Body of pancreas (tissue), 4 donors: ENCODE measurements at places on chromosomes 6 and 20. TPM values are rescaled to one million over a fixed set of nuclear protein-coding genes. Genes with fewer than 3 reads are reported as not detected.

GRCh38 chr20:20210327-20210726 lies 157.6 kb upstream of the INSM1 start:
- H3K27ac ChIP-seq, result no peak overlapping the region
- DNase-seq, result no peak
- H3K4me1 ChIP-seq, result no peaks in the 10 kb centered on the region
- H3K4me3 ChIP-seq, result no peak overlapping the region

- peaks cover 15% of the 10 kb centered on the region for H3K4me1 ChIP-seq
- H3K27me3 ChIP-seq, result no peaks in the 10 kb centered on the region
- H3K36me3 ChIP-seq, result no peaks in the 10 kb centered on the region
Measured at GRCh38 chr6:148760568-148761526, 14.0 kb downstream of the UST start.

DNA sequence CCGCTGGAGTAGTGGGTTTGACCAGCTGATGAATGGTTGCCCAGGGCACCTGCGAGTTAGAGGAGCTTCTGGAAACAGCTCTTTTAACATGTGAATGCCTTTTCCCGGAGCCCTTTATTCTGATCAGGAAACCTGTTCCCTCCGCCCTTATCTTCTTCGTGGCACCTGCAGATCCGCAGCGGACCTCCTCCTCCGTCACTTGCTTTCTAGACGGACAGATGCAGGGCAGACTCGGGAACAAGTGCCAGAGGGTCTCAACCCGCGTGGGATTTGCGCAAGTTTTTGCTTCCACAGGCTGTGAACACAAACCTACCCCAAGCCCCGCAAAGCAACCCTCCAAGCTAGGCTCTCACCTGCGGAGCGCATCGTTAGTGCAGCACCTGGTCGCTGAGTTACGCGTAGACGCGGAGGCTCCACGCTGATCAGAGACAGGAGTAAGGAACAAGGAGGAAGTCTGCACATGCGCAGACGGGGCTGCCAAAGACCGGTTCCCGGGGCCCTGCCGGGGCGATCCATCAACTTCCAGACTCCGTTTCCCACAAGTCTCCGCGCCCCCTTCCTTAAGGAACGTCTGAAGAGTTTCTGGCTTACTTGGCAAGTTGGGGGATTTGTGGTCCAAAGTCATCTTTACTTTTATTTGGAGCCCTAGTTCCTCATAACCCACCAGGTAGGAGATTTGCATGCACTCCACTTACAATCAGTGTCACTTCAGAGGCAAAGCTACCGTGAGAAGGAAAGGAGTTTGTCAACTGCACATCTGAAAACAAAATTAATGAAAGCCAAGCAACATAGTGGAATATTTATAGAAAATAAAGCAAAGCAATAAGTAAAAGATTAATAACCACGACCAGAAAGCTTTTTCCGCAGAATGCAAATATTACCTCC lies 52.7 kb upstream of the ELMO2 start:
- H3K27ac ChIP-seq, result no peak overlapping the region
- no peaks in the 10 kb centered on the region for H3K27me3 ChIP-seq
- no peak overlapping the region for H3K4me3 ChIP-seq
- peak; percentile 81 for DNase-seq
- H3K4me1 ChIP-seq, result peaks cover 6% of the 10 kb centered on the region

The SNX5 gene
- 84.3 TPM for total RNA-seq

DNA sequence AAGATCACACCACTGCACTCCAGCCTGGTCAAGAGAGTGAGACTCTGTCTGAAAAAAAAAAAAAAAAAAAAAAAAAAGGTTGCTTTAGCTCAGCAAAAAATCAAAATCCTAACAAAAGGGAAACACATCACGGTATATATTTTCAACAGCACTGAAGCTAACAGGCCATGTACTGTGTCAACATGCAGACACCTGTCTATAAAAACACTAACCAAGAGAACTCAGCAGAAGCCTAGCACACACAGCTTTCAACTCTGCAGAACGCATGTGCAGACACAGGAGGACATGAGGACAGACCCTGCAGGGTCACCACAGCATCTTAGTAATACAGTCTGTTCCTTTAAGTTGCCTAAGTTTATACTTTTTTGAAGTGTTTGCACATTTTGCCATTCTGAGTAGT lies 13.5 kb downstream of the NINL start:
- no peaks in the 10 kb centered on the region for H3K27me3 ChIP-seq
- no peaks in the 10 kb centered on the region for H3K36me3 ChIP-seq
- H3K27ac ChIP-seq, result no peak overlapping the region
- H3K4me1 ChIP-seq, result no peaks in the 10 kb centered on the region
- no peak overlapping the region for H3K4me3 ChIP-seq

DNA sequence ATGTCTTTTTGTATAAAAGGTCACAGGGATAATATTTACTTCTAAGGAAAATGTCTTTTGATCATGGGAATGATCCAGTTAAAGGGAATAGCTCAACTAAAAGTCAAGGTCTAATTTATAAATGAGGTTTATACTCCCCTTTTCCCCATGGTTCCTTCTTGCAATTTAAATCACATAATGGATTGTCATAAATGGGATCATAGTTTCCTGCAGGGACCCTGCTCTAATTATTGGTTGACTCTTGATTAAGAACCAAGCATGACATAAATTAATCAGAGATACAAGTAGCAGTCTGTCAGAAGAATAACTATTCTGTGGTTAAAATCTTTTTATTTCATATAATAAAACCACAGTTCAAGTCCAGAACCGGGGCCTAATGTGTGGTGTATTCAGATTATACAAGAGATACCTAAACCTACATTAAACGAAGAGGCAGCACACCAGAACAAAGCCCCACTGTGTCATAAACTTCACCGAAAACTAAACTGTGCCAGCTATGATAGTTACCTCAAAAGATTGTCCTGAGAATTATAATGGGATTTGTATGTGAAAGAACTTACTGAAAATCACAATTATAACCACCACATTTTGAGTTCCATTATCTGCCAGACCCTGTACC lies 43.0 kb upstream of the CD83 start:
- no peak for DNase-seq
- peak overlapping the region; percentile 31 for H3K27ac ChIP-seq
- peaks cover 9% of the 10 kb centered on the region for H3K4me1 ChIP-seq
- H3K36me3 ChIP-seq, result no peaks in the 10 kb centered on the region
- no peak overlapping the region for H3K4me3 ChIP-seq
- no peaks in the 10 kb centered on the region for H3K27me3 ChIP-seq

GRCh38 chr6:137352859-137353258 lies 133.7 kb upstream of the IFNGR1 start:
- no peak overlapping the region for H3K27ac ChIP-seq
- no peaks in the 10 kb centered on the region for H3K27me3 ChIP-seq
- H3K4me1 ChIP-seq, result peaks cover 4% of the 10 kb centered on the region
- DNase-seq, result no peak
- H3K36me3 ChIP-seq, result no peaks in the 10 kb centered on the region

GRCh38 chr6:165799391-165800153 lies 136.5 kb upstream of the PDE10A start:
- H3K27ac ChIP-seq, result no peak overlapping the region
- no peak overlapping the region for H3K4me3 ChIP-seq
- peaks cover 5% of the 10 kb centered on the region for H3K4me1 ChIP-seq
- peak; percentile 20 for DNase-seq
- no peaks in the 10 kb centered on the region for H3K36me3 ChIP-seq

GRCh38 chr6:79416931-79417330 lies 120.3 kb downstream of the LCA5 start:
- H3K36me3 ChIP-seq, result no peaks in the 10 kb centered on the region
- no peak overlapping the region for H3K4me3 ChIP-seq
- DNase-seq, result no peak
- no peak overlapping the region for H3K27ac ChIP-seq
- no peaks in the 10 kb centered on the region for H3K27me3 ChIP-seq
